ENCODE measurements at places on chromosomes 2 and 18.

GRCh38 chr2:39772086-39772811 lies 6.8 kb downstream of the THUMPD2 start:
- DNase-seq, result no peak

DNA sequence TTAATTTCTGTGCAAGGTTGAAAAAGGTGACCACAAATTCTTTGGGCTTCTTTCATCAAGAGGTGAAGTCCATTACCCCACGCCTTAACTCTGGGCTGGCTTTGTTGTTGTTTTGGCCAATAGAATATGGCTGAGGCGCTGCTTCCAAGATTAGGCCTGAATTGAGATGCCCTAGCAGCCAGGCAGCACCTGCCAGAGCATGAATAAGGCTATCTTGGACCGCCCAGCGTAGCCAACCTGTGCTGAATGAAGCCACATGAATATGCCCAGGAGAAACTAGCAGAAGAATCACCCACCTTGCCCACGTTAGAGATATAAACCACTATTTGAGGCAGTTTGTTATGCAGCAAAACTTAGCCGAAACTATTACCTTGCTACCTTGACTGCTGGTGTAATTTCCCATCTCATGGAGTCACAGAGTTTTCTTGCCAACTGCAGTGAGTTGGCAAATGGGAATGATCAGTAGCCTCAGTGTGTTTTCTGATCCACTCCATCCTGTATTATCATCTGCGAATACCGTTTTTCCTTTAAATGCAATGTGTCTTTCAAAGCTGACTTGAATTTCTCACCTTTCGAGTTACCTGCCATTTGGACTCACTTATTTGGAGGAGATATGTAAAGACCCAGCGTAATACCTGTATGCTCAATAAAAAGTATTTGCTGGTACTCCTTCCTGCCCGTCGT lies 679 bp downstream of the TSGA10 start:
- DNase-seq, result no peak

DNA sequence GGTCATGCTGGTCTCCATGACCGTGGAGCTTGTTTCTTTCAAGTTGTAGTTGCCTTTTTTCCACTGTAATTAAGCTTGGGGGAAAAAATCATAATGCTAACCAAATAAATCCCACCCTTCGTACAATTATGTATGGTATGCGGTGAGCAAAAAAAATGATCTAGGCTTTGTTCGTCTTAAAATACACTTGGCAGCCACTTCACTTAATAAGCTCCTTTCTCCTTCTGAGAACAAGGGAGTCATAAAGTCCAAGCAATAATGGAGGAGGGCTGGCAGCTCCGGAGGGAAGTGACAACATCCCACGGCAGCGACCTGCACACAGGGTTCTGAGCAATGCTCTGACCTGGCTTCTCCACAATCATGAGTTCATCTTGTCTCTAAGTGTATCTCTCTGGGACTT lies 91.2 kb upstream of the KLHL29 start:
- no peak for DNase-seq

DNA sequence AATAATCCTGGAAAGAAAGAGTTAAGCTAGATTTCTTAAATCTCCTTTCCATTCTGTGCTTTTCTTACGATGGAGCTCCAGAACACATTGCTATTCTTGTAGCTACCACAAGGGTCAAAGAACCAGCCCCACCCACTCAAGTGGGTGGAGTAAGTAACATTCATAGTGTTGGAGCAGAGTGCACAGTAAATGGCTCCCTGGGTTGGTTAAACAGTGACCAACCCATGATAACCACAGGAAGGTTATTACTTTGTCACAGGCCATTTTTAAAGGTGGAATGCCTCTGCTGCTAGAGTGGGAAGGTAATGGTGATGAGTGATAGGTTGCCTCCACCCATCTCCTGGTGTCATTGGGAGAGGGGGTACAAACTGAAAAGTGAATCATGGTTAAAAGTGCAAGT lies 13.9 kb downstream of the ARPC2 start:
- DNase-seq, result no peak

DNA sequence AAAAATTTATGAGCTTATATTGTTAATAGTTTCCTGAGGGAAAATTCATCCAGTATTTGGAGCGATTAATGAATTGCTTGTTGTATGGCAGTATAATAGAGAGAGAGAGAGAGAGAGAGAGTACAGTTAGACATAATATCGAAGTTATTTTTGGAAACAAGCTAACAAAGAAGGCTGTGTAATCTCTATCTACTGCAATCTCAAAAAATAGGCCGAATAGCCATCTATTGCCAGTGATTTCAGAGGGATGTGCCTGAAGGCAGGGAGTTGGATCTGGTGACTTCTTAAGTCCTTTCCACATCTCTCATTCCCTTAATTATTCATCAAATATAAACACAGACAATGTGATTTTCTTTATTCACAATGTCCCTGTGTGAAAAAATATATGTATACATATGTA lies 433.1 kb upstream of the RAB12 start:
- DNase-seq, result no peak

- no peak for DNase-seq
These were observed 102.7 kb downstream of the CSRNP3 start for GRCh38 chr2:165572151-165572550.

DNA sequence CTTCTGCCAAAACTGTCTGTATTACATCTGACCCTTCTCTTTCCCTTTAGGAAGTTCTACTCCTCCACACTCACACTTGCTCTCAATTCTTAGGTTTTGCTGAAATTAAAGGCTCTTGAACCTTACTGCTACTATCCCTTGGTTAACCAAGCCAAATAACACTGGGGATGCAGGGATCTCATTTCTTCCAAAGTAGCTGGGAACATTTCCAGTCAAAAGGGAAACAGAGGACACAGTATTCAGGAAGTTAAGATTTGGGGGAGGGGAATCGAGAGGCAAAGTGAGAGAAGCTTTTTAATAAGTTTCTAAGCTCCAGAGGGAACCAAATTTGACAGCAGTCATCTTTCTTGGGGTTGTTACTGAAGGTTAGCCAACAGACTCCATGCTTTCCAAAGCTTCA lies 6.2 kb downstream of the SEPTIN2 start:
- DNase-seq, result no peak

Measured in activated CD8-positive, alpha-beta memory T cell treated with anti-CD3 and anti-CD28 coated beads for 4 hours (primary cell).